Activated CD4-positive, alpha-beta T cell treated with anti-CD3 and anti-CD28 coated beads for 24 hours (primary cell): ENCODE measurements at places on chromosomes 12 and 14.

DNA sequence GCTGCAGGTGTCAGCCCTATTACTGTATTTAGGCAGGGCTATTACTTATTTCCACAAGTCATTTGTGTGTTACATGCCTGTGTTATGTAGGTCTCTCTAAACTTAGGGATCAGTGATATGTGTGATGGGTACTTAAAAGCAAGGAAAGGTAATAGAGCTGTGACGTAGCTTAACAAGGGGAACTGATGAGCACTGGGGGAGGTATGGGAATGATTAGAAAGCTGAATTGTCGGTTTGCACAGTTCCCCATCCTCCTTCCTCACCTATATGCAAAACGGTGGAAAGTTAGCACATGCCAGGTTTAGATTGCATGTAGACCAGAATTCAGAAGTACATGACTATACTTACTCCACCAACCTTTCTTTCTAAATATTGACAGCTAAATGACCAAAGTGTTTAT is 494.3 kb upstream of the GARIN6 start:
- no peak for DNase-seq

DNA sequence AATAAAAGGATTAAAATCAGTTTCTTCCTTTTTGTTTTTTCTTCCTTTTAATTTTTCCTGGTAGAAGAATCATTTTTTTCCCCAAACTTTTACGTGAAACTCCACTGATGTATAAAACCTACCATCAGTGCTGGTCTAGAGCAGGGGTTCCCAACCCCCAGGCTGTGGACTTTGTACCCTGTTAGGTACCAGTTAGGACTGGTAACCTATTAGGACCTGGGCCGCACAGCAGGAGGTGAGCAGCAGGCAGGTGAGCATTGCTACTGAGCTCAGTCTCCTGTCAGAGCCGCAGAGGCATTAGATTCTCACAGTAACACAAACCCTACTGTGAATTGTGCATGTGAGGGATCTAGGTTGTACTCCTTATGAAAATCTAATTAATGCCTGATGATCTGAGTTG is 10.1 kb downstream of the SMCO2 start:
- no peak for DNase-seq

GRCh38 chr12:125470838-125471783 is 405.9 kb downstream of the AACS start:
- DNase-seq, result no peak

DNA sequence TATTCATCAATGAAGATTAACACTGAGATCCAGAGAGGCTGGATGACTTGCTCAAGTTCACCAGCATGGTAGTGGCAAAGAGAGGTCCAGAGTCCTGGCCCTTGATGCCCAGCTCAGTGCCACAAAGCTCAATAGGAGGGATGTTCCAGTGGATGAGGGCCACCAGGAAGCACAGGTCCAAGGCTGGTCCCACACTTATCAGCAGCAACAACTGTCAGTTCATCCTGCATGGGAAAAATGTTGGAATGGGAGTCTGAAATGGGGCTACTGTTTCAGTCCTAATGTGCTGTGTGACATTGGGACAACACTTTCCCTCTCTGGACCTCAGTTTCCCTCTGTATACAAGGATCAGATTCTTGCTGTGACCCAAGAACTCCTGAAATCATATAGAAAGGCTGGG is 11.2 kb downstream of the SERPINA5 start:
- no peak for DNase-seq

GRCh38 chr14:95467232-95467631 is 49.2 kb downstream of the SYNE3 start:
- DNase-seq, result no peak
